NCI-H524 (cell line): ENCODE measurements at places on chromosomes 1 and 21.

GRCh38 chr1:241464985-241465384 lies 54.6 kb downstream of the FH start:
- no peak for DNase-seq

DNA sequence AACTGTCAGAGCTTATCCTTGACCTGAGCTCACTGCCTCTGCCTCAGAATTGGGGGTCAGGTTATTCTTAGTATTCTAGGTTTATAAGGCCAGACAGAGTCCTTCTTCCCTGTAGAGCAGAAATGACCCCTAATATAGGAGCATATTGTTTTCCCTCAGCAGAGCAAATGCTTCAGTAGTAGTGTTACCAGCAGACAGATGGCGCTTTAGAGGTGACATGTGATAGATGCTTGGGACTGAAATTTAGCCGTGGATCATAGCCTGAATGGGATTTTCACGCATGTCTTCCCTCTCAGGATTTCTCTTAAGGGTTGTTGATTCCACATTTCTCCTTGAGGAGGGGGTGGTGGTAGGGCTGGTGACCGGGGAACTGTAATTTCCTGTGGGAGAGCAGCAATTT lies 24.5 kb downstream of the ADARB1 start:
- peak; percentile 65 for DNase-seq

DNA sequence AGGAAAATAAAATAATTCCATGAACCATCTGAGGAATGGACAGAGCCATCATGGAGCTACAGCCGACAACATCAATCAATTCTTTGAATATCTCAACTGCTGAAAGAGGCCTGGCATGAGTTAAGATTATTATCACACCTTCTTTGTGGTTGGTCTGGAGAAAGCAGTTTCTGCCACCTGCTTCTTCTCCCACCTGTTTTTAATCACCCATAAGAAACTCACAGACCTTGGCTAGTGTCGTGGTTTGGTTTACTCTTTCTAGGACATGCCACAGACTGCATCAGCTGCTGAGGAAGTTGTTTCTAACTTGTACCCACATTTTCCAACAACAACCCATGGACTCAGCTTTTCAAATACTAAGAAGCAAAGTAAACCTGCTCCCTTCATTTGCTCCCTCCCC lies 65.6 kb downstream of the NTPCR start:
- DNase-seq = no peak

- DNase-seq = no peak
Measured at GRCh38 chr1:94299627-94300553, 62.5 kb upstream of the ARHGAP29 start.

GRCh38 chr1:203177470-203178039 lies 1.9 kb upstream of the MYBPH start:
- peak; percentile 2 for DNase-seq
